Karpas-422 (cell line): ENCODE measurements at places on chromosomes 4 and X. TPM values are rescaled to one million over a fixed set of nuclear protein-coding genes. Genes with fewer than 3 reads are reported as not detected.
A peak's percentile ranks its signal among the peaks of the same experiment; 100 is the strongest.

Gene HSFX4
- not detected in 2 replicates for total RNA-seq

Gene SAGE1
- not detected in 2 replicates for total RNA-seq

Gene PDLIM3
- total RNA-seq = not detected in 2 replicates

Gene IGSF1
- not detected in 2 replicates for total RNA-seq

Gene RAB39B
- 9.7 and 14.3 TPM in 2 replicates for total RNA-seq

GRCh38 chrX:132837126-132837525 lies 121.3 kb downstream of the HS6ST2 start:
- no peaks in the 10 kb centered on the region for H3K36me3 ChIP-seq
- H3K4me3 ChIP-seq = no peak overlapping the region
- H3K27ac ChIP-seq = no peak overlapping the region

DNA sequence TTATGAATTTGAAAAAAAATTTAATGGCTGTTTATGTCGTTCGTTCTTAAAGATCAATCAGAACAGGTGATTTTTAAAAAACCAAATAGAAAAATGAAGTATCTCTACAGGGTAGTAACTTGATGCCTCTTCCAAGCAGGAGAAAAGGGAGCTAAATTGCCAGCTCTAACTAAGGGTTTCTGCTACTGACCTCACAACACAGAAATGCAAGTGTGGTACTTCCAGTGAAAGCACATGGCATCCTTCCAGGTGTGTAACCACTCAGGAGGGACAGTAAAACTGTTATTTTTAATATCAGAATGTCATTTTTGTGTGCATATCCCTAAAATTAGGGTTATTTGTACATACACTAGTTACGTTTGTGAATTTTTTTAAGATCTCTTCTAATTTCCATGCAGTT lies 116.8 kb upstream of the ZCCHC13 start:
- no peak overlapping the region for H3K27ac ChIP-seq
- DNase-seq = no peak
- H3K4me3 ChIP-seq = no peak overlapping the region
- H3K36me3 ChIP-seq = no peaks in the 10 kb centered on the region

DNA sequence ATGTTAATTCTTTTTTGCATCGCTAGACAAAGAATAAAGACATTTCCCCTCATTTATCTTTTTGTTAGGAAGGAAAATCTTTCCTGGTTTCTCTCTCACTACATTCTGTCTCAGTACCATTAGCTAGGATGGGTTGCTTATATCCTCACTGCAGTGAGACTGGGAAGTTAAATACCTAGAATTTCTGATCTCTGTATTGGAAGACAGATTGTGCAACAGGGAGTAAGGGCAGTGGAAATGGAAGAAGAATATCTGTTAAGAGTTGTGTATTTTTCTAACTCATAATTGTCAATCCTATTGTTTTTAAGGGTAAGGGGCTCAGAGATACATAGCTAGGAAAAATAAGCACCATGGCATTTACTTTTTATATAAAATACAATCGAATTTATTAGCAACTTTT lies 19.6 kb downstream of the PTPN13 start:
- no peaks in the 10 kb centered on the region for H3K27me3 ChIP-seq
- no peak overlapping the region for H3K4me3 ChIP-seq
- no peak overlapping the region for H3K27ac ChIP-seq
- no peak for DNase-seq
- H3K4me1 ChIP-seq = no peaks in the 10 kb centered on the region

- H3K4me3 ChIP-seq = no peak overlapping the region
- DNase-seq = no peak
- H3K36me3 ChIP-seq = no peaks in the 10 kb centered on the region
- H3K27me3 ChIP-seq = no peaks in the 10 kb centered on the region
These were observed 19.7 kb upstream of the CRMP1 start for GRCh38 chr4:5912614-5913019.

DNA sequence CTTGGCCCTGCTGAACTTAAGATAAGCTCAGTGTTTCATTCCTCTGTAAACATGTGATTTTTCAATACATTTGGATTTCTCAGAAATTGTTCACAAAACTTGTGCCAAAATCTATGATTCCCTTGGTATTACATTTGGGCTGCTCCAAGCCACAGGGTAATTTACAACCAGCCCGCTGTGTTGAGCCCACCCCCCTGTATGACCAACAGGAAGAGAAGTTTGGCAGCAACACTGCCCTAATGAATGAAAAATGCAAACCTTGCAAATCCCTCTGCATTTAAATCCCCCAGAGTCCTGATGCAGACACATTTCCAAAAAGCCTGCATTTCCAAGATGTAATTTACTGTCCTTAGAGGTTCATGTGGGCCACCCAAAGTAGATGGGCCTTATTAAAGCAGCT lies 34.1 kb upstream of the GAB1 start:
- no peak overlapping the region for H3K27ac ChIP-seq
- no peaks in the 10 kb centered on the region for H3K36me3 ChIP-seq
- no peaks in the 10 kb centered on the region for H3K4me1 ChIP-seq
- DNase-seq = no peak

DNA sequence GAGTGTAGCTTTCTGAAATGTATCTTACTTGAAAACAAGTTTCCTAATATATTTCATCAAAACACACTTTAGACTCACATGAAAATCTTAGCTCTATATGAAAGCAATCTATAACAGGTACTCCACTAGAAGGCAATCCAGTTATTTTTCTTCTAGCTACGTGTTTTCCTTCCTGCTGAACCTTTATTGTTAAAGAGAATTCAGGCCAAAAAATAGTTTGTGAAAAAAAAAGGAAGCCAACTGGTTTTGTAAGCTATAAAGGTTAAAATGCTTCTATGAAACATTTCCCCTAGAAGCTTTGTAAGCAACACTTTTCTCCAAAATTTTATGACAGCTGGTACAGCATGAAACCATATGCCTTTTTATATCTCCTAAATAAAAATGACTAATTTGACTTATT lies 304.7 kb upstream of the DIAPH2 start:
- no peak for DNase-seq
- H3K4me1 ChIP-seq = no peaks in the 10 kb centered on the region
- no peaks in the 10 kb centered on the region for H3K27me3 ChIP-seq

DNA sequence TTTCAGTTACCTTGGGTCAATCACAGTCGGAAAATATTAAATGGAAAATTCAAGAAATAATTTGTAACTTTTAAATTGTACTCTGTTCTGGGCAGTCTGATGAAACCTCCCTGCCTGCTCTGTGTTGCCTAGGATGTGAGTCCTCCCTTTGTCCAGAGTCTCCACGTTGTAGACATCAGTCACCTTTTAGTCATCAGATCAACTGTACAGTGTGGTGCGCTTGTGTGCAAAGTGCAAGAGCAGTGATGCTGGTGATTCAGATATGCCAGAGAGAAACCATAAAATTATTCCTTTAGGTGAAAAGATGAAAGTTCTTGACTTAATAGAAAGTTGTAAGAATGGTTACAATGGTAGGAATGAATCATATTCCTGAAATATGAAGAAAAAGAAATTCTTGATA lies 1.4 kb downstream of the SPATA4 start:
- no peak overlapping the region for H3K4me3 ChIP-seq
- H3K36me3 ChIP-seq = no peaks in the 10 kb centered on the region
- no peak overlapping the region for H3K27ac ChIP-seq
- DNase-seq = no peak

- no peak for DNase-seq
- H3K27me3 ChIP-seq = no peaks in the 10 kb centered on the region
- no peak overlapping the region for H3K27ac ChIP-seq
- H3K4me3 ChIP-seq = no peak overlapping the region
- H3K36me3 ChIP-seq = no peaks in the 10 kb centered on the region
These were observed 105.7 kb downstream of the CEP44 start for GRCh38 chr4:174389439-174389838.

DNA sequence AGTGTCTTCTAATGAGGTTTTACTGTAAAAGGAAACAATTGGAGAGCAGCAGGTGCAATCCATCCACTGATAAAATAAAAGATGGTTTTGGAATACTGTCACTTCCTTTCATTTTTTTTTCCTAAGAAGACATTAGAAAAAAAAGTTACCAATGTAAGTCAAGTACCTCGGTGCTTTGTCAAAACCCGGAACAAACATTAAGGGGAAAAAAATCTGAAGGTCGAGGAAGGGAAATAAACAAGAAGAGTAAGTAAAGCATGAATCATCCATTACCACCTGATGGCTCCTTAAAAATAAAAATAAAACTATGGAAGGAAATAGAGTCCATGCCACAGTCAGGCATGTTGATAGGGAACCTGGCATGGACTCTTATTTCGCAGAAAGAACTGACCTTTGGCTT lies 15.3 kb upstream of the XPNPEP2 start:
- no peaks in the 10 kb centered on the region for H3K36me3 ChIP-seq
- no peaks in the 10 kb centered on the region for H3K27me3 ChIP-seq
- DNase-seq = no peak
- no peak overlapping the region for H3K4me3 ChIP-seq

- no peaks in the 10 kb centered on the region for H3K4me1 ChIP-seq
- H3K4me3 ChIP-seq = no peak overlapping the region
- no peak overlapping the region for H3K27ac ChIP-seq
- no peaks in the 10 kb centered on the region for H3K36me3 ChIP-seq
These were observed 362.0 kb upstream of the BOD1L1 start for GRCh38 chr4:13989501-13989900.

DNA sequence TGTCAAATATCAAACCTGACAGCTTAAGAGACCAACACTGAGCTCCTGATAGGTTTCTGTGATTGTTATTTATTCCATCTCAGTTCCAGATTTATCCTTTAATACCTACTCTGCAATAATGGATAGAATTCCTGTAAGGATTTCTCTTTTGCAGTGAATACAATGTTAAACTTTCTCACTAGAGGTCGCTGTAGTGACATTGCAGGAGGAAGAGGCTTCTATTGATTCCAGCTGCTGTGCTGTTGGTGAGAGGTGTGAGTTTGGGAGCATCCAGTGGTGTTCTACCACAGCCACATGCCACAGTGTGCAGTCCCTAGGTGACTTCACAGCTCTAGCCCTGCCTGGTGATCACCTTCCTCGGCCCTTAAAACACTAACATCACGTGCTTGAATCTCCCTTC lies 34.6 kb upstream of the DCAF8L2 start:
- no peaks in the 10 kb centered on the region for H3K36me3 ChIP-seq
- H3K4me3 ChIP-seq = no peak overlapping the region
- H3K27me3 ChIP-seq = no peaks in the 10 kb centered on the region
- H3K4me1 ChIP-seq = no peaks in the 10 kb centered on the region
- H3K27ac ChIP-seq = no peak overlapping the region

- no peaks in the 10 kb centered on the region for H3K27me3 ChIP-seq
- H3K36me3 ChIP-seq = no peaks in the 10 kb centered on the region
- DNase-seq = no peak
- H3K27ac ChIP-seq = no peak overlapping the region
These were observed 41.8 kb upstream of the HS3ST1 start for GRCh38 chr4:11470438-11471045.

DNA sequence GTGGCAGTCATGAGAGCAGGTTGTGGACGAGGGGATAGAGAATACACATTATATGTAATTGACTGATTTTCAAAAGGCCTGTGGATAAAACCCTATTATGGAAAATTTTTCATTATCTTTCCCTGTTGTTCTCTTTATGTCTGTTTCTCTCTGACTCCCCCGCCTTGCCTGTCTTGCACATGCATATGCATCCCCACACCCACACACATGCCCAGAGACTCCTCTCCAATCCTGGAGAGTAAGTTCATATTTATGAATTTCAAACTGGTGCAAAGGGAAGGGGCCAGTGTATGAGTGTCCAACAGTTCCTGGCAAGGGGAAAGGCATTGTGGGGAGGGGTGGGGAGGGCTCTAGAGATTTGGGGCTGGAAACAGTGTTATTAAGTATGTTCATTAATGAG lies 60.8 kb upstream of the ARHGAP36 start:
- H3K4me1 ChIP-seq = no peaks in the 10 kb centered on the region
- H3K36me3 ChIP-seq = no peaks in the 10 kb centered on the region
- no peak for DNase-seq
- H3K4me3 ChIP-seq = no peak overlapping the region
- no peaks in the 10 kb centered on the region for H3K27me3 ChIP-seq
- no peak overlapping the region for H3K27ac ChIP-seq

GRCh38 chr4:55256787-55257186 lies 89.3 kb upstream of the SRD5A3 start:
- no peak overlapping the region for H3K4me3 ChIP-seq
- H3K36me3 ChIP-seq = no peaks in the 10 kb centered on the region
- H3K4me1 ChIP-seq = no peaks in the 10 kb centered on the region
- no peaks in the 10 kb centered on the region for H3K27me3 ChIP-seq

- no peak overlapping the region for H3K27ac ChIP-seq
- H3K27me3 ChIP-seq = no peaks in the 10 kb centered on the region
- DNase-seq = no peak
- no peak overlapping the region for H3K4me3 ChIP-seq
- H3K4me1 ChIP-seq = no peaks in the 10 kb centered on the region
These were observed 99.8 kb upstream of the GATB start for GRCh38 chr4:151860561-151861093.

DNA sequence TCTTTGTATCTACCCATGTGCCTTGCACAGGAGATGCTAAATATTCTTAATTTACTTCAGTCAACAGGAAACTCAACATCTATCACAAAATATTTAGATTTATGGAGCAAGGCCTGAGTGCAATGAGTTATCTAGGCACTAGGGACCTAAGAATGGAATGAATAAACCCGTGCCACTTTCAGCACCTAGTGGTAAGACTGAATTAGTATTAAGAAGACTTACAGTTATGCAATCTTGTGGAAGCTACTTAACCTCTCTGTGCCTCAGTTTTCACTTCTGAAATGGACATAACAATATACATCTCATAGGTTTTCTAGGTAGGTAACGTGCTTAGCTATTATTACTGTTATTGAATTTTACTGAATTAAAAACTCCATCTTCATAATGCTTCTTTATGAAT lies 144.6 kb upstream of the MAP3K15 start:
- H3K36me3 ChIP-seq = no peaks in the 10 kb centered on the region
- peaks cover 21% of the 10 kb centered on the region for H3K4me1 ChIP-seq
- no peaks in the 10 kb centered on the region for H3K27me3 ChIP-seq
- H3K4me3 ChIP-seq = no peak overlapping the region
- H3K27ac ChIP-seq = no peak overlapping the region
- DNase-seq = peak; percentile 68

DNA sequence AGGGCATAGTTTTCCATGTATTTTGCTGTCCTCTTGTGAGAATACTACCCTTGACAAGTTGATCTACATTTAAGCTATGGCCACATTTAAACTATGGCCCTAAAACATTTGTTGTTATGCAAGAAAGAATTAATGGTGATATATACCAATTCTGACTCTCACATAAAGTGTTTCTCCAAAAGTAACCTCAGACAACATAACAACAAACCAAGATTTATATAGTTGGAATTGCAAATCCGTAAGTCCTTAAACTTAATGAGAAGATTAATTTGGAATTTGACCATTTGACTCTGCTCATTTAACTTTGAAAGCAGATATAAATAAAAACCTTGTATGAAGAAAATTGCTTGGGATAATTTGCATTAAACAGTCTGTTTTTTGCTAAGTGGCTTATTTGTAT lies 38.9 kb downstream of the RUFY3 start:
- H3K4me3 ChIP-seq = no peak overlapping the region
- H3K27ac ChIP-seq = no peak overlapping the region; the same call in 1 of the 2 replicates
- DNase-seq = no peak
- no peaks in the 10 kb centered on the region for H3K36me3 ChIP-seq

GRCh38 chr4:96343836-96344235 lies 503.9 kb downstream of the PDHA2 start:
- no peaks in the 10 kb centered on the region for H3K4me1 ChIP-seq
- no peak overlapping the region for H3K27ac ChIP-seq
- no peaks in the 10 kb centered on the region for H3K27me3 ChIP-seq
- H3K36me3 ChIP-seq = no peaks in the 10 kb centered on the region

- H3K27ac ChIP-seq = no peak overlapping the region
- peaks cover 42% of the 10 kb centered on the region for H3K4me1 ChIP-seq
- DNase-seq = no peak
- no peak overlapping the region for H3K4me3 ChIP-seq
- no peaks in the 10 kb centered on the region for H3K27me3 ChIP-seq
These were observed 74.9 kb downstream of the NSG1 start for GRCh38 chr4:4461850-4462249.

- no peak for DNase-seq
- H3K27ac ChIP-seq = no peak overlapping the region
- no peaks in the 10 kb centered on the region for H3K36me3 ChIP-seq
- H3K4me3 ChIP-seq = no peak overlapping the region
- no peaks in the 10 kb centered on the region for H3K27me3 ChIP-seq
These were observed 13.4 kb upstream of the PBDC1 start for GRCh38 chrX:76159453-76159852.
